ENCODE measurements at places on chromosomes 7 and 10.
A peak's percentile ranks its signal among the peaks of the same experiment; 100 is the strongest.

DNA sequence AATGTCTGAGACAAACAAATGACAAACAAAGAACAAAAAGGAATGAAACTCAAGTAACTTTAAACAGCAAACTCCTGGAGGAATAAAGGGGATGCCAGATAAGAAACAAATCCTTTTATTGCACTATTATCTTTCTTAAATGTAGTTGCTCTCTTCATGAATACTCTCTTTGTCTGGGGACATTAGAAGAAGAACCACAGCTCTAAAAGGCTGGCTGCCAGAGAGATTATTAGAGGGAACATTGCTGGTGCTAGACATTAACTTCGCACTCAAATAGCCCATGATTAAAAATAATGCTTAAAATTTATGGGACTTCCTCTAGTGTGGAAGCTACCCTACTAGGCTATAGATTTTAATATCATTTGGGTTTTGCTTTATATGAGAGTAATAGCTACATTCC lies 1330.4 kb downstream of the XPNPEP1 start:
- DNase-seq = no peak

- DNase-seq = no peak
Measured at GRCh38 chr7:74254858-74255379, 720 bp upstream of the RFC2 start.

DNA sequence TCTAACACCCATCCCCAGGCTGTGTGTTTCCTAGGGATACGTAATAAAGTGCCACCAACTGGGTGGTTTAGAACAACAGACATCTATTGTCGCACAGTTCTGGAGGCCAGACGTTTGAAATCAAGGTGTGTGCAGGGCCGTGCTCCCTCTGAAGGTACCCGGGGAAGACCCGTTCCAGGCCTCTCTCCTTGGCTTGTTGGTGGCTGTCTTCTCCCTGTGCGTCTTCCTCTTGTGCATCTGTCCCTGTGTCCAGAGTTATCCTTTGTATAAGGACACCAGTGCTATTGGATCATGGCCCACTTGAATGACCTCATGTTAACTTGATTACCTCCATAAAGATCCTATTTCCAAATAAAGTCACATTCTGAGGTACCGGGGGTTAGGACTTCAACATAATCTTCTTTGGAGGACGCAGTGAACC lies 15.6 kb downstream of the GRK5 start:
- DNase-seq = no peak

DNA sequence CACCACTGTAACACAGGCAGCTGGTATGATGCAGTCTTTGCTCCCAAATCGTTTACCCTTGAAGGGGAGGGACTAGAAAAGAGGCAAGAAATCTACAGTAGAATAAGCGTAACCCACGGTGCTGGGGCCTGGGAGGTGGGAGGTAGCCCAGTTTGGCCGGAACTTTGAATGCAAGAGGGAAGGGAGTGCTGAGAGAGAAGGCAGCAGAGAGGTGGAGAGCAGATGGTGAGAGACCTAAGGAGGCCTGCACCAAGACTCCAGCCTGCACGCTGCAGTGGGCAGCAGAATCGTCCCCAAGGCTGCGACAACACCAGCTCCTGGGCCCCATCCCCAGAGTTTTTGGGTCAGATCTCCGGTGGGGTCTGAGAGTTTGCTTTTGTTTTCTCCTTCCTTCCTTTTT lies 547.5 kb downstream of the GALNT17 start:
- DNase-seq = no peak

GRCh38 chr10:57849691-57850357 lies 417.9 kb downstream of the IPMK start:
- no peak for DNase-seq

GRCh38 chr7:17930546-17930945 lies 9.7 kb downstream of the SNX13 start:
- no peak for DNase-seq

GRCh38 chr10:46267132-46267985 lies 19.4 kb upstream of the ANTXRL start:
- DNase-seq = no peak

DNA sequence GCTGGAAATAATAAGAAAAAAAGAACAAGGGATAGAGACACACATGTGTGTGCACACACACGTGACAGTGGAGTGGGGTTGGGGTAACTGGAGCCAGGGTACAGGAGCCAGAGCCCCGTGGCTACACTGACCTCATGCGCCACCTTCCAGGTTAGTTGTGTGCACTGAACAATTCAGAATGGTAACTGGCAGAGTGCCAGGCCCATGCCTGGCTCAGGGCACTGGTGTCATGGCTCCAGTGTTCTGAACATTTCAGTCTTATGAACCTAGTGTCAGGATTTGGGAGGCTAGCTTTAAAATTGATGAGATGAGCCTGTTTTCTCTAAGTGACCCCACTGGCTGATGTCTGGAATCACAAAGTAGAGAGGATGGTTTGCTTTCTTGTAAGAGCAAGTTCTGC lies 269.6 kb downstream of the SORCS3 start:
- DNase-seq = no peak

- no peak for DNase-seq
Measured at GRCh38 chr10:17229016-17229716, 1.1 kb downstream of the VIM start.

- DNase-seq = no peak
Measured at GRCh38 chr10:132467464-132468149, 70.0 kb upstream of the INPP5A start.

DNA sequence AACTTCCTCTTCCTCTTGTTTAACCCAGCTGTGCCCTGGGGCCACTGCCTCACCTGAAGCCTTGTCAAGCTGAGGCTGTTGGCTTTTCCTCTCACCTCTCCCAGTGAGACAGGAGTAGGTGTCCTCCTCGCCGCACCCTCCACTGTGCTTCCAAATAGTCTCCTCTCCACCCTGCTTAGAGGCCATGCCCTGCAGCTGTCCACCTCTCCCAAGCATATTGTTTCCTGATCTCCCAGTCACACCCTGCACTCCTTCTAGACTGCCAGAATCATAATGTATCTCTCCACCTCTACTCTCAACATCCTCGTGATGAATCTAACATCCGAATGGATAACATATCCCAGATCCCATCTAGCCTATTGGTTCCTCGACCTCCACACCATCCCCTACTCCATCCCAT lies 196.3 kb upstream of the GHITM start:
- no peak for DNase-seq

DNA sequence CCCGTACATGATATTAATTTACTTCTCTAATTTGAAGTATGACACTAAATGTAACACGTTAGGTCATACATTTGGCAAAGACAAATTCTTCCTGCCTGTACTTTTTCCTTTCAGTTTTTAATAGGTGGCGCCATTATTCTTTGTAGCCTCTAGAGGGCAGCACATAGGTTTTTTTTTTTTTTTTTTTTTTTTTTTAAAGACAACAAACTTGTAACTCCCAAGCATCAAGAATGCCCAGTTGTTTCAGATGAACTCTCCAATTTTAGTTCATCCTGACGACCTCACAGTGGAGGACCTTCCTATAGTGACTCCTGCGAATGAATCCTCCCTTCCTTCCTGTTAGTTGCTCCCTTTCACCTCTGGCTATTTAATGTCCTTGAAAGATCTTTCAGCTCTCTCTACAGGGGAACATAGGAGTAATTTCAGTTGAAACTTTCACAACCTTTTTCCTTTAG lies 139.3 kb upstream of the HDAC9 start:
- DNase-seq = peak; percentile 31

- DNase-seq = no peak
Measured at GRCh38 chr10:44010873-44011602, 362.4 kb upstream of the ZNF32 start.

DNA sequence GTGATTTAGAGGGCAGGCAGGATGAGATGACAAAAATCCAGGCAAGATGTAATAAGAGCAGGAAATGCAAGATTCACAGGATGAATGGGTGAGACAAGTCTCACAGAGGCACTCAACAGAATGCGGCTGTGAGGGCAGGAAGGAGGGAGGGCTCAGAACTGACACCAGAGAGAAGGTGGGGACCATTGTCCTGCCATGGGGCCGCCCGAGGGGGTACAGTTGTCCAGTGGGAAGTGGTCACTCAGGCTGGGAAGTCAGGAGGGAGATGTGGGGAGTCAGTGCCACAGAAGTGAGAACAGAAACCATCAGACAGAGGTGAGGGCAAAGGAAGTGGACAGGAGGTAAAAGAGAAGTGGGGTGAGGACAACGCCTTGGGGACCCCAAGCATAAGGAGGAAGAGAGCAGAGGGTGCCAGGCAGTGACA lies 8.9 kb downstream of the HIP1 start:
- no peak for DNase-seq

GRCh38 chr10:75484717-75485116 lies 53.3 kb downstream of the LRMDA start:
- DNase-seq = no peak

GRCh38 chr7:87507446-87507845 lies 32.0 kb upstream of the ABCB4 start:
- no peak for DNase-seq

- no peak for DNase-seq
Measured at GRCh38 chr7:110075450-110075849, 1015.5 kb upstream of the LRRN3 start.

GRCh38 chr7:29442146-29442545 lies 121.5 kb upstream of the PRR15 start:
- DNase-seq = no peak

DNA sequence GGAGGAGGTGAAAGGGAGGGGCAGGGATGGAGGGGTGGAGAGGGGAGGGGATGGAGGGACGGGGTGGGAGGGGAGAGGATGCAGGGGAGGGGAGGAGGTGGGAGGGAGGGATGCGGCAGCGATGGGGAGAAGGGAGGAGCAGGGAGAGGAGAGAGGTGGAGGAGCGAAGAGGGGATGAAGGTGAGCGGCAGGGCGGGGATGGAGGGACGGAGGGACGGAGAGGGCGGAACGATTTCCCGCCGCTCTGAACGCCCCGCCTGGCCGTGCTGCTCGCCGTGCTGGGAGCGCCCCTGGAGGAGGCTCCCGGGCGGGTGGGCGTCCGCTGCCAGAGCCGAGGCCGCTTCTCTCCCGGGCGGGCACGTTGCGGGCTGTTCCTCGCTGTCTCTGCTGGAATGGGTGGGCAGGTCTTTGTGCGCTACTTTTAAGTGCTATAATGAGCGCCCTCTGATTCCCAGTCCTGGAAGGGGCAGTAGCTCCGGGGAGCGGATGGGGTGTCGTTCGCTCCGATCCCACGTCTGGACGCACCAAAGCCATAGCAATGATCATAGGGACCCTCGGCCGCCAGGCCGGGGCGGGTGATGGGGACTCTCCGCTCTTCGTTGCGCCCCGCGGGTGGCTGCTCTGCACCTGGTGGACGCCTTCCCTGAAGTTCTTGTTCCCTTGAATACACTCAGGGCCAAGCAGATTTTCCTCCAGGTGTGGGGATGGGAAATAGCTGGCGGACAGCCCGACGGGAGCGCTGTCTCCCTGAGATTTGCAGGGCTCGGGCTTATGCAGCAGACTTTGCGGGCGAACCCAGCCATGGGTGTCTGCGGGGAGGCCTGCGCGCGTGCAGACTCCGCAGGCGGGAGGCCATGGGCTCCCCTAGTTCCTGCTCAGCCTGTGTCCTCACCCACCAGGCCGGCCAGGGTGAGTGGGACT lies 81.1 kb upstream of the CPXM2 start:
- DNase-seq = no peak

DNA sequence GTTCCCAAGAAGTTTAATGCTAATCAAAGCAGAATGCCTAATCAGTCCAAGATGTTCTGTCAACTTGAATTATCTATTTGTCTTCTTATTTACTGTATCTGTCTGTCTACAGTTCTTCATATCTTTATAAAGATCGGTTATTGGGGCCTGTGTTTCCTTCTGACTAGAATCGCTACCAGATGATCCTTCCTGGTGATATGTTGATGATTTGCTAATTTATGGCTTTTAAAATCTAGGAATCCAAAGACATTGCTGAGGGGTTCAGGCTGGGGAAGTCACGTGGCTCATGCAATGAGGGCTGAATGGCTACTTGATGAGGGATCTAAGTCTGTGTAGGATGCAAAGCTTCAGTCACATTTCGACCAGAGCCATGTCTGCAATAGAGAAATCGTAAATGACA lies 536.3 kb downstream of the KCNMA1 start:
- DNase-seq = no peak

GRCh38 chr10:127532659-127533058 lies 16.4 kb upstream of the NPS start:
- DNase-seq = no peak

DNA sequence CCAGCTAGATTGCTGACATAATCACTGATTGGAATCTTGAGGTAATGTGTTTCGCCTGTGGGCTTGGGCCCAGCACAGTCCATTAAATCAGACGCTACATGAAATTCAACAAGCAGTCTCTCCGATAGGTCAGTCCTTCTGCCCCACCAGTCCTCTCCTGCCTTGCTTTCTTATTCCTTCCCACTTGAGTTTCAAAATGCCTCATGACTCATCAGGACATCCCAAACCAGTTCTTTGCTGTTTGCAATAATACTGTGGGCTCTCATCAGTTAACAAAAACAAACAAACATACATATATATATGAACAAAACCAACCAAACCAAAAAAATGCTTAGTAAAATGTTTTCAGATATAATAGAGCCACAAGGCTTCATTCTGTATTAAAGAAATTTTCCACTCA lies 599.0 kb downstream of the SORCS1 start:
- DNase-seq = no peak

DNA sequence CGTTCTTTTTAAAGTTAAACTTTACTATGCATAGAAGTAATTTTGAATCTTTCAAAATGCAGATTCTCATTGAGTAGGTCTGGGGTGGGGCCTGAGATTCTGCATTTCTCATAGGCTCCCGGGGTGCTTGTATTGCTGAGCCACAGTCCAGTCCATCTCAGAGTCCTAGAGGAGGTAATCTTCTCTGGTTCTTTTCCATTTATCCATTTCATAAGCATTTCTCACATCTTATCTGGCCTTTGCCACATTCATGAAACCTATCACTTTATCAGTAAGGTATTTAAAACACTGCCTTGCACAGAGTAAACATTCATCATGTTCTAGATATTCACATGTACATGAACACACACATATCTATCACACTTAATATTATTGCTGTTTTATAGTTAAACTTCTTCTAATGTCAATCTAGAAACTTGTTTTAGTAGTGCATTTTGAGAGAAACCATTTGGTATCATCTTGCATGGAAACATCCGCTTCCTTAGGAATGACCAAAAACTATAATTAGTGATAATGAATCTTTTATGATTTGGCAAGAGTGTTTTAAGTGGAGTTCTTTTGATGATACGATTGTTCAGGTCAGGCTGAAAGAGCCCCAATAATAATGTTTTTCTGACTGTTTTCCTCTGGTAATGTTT lies 12.0 kb downstream of the GNAI1 start:
- DNase-seq = no peak

- DNase-seq = peak; percentile 51
Measured at GRCh38 chr10:97332591-97333350, 1.8 kb downstream of the FRAT2 start.

DNA sequence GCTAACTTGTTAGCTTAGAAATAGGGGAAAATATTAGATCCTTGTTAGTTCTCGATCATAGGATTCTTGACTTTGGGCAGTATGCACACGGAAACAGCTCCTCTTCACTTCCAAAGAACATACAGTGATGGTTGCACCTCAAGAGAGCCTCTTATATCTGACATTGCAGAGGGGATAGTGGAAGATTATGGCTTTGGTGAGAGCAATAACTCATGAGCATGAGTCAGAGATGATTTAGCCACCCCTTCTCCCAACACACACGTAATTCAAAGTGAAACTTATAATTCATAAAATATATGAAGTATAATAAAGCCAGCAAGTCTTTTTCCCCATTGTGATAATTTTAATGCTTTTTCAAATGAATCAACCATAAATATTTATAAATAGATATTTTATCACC lies 683.7 kb downstream of the POM121L12 start:
- DNase-seq = no peak

- DNase-seq = no peak
Measured at GRCh38 chr7:130139193-130139960, 65.8 kb downstream of the TMEM209 start.
